NCI-H1694 (cell line): ENCODE measurements at places on chromosomes 1 and 21.

- no peak for DNase-seq
Measured at GRCh38 chr21:33256019-33256418, 10.1 kb upstream of the IL10RB start.

GRCh38 chr1:220153147-220153546 is 59.2 kb downstream of the IARS2 start:
- DNase-seq = no peak

GRCh38 chr1:230113593-230114236 is 46.7 kb downstream of the GALNT2 start:
- DNase-seq = no peak

- no peak for DNase-seq
Measured at GRCh38 chr1:236951672-236952071, 52.6 kb downstream of the MT1HL1 start.

DNA sequence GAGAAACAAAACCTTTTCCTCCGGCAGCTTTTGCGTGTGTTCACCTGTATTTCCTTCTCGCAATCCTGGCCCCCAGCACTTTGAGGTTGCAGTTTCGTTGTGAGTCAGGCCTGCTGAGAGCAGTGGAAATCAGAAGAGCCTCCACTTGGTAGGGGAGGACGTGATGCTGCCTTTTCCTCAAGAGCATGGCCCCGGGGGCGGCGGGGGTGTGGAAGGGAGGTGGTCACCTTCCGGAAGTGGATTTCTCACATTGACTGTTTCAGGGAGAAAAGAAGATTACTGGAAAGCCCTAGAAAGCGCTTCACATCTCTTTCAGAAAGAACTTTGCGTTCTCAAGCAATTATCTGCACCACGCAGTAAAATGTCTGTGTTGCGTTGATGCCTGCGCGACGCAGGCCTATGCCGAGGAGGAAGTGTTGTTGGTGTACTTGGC is 12.2 kb upstream of the IL10 start:
- DNase-seq = no peak
